T-helper 17 cell (primary cell): ENCODE measurements at places on chromosomes 12 and 14.

GRCh38 chr14:70186900-70187451, 1.8 kb downstream of the SLC8A3 start:
- no peak for DNase-seq

GRCh38 chr12:80721326-80721725, 4.6 kb downstream of the MYF5 start:
- DNase-seq = no peak

- DNase-seq = no peak
Observed at GRCh38 chr12:4032924-4033615, 159.9 kb upstream of the PARP11 start.

- no peak for DNase-seq
Observed at GRCh38 chr12:101981868-101982267, 79.9 kb downstream of the WASHC3 start.

- no peak for DNase-seq
Observed at GRCh38 chr12:49232940-49233841, 31.7 kb upstream of the TUBA1C start.

DNA sequence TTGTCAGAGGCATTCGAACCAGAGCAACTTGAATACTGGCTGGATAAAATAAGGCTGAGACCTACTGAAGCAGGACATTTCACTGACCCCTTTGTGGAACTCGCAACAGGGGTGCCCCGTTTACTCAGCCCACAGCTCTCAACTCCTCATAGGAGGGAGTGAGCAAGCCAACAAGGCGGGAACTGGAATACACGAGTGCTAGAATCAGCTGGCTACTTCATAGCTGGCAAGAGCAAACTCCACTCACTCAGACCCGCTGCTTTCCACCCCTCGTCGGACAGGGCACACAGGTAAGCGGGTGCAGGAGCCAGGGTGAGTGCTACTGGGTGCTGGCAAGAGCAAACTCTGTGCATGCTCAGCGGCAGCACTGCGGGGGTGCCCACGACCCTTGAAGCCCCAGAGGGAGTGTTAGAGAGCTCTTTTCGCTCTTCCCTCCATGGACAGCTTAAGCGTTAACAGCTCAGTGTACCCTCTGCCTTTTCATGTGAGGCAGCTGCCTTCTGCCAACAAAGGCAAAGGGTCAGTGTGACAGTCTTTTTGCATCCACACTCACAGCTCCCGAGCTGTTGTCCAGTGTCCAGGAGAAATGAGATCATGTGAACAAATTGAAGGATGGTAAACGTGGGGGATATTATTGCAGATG, 15.7 kb downstream of the CAPZA3 start:
- DNase-seq = no peak

DNA sequence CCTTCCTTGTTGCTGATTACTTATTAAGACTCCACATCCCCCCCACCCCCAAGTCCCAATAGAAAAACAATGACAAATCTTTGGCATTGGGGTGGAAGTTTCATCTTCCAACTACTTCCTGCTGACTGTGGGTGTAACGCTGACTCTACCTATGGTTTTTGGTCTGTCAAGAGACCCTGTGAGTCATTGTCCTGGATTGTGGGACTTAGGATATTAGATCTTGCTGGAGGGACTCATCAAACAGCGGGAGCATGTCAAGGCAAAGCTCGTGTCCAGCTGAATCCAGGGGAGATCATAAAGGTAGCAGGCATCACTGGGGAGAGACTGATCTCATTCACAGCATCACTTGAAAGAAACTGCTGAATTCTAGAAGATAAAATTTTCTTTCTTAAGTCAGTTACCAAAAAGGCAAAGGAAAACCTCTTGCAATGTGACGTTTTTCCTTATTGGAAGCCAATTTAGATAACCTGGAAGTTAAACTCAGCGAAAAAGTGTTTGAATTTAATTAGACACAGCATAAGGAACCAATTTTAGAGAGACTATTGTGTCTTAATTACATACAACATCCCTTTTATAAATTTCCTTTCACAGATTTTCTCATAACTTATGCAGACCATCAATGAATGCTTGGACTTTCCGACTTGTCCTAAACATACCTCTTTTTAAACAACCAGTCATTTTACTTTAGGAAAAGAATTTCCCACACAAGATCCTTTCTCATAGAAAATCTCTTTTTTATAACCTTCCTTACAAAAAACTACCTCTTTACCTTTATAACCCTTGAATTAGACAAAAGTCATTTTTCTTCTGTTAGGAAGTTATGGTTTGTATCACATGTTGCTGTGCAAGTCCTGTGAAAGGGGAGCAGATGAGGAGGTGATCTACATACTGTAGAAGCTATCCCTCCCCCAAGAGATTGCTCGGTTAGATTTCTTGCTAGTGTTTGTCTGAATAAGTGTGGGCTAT, 94.6 kb upstream of the SCAF11 start:
- DNase-seq = no peak

- no peak for DNase-seq
Observed at GRCh38 chr12:132137483-132138125, 6.5 kb downstream of the DDX51 start.

- DNase-seq = no peak
Observed at GRCh38 chr14:94636744-94637412, 24.7 kb downstream of the SERPINA3 start.

- DNase-seq = no peak
Observed at GRCh38 chr14:24051176-24051788, 527 bp upstream of the CARMIL3 start.

- no peak for DNase-seq
Observed at GRCh38 chr12:7806863-7807487, 17.8 kb downstream of the NANOG start.

- no peak for DNase-seq
Observed at GRCh38 chr12:124390442-124391097, 95.7 kb downstream of the RFLNA start.

GRCh38 chr12:77549383-77550128, 281.1 kb upstream of the NAV3 start:
- DNase-seq = no peak

DNA sequence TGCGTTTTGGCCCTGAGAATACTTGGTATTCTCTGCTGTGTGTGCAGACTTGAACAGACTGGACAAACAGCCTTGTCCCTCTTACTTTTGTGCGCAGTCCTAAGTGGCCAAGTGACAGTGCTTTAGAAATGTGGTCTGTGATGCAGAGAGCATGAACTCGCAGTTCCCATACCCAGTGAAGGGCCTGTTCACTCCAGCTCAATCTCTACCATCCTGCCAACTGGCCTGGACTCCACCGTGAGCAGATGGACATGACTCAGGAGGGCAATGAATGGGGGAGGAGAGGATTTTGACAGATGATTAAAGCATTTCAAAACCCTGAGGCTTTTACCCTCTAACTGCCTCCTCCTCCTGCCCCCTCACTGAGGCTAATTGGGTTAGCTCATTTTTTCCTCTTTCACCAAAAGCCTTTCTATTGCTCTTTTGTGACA, 62.5 kb upstream of the PYGL start:
- no peak for DNase-seq

GRCh38 chr14:99468081-99468480, 12.6 kb downstream of the SETD3 start:
- no peak for DNase-seq

GRCh38 chr12:114682785-114683708, 928 bp downstream of the TBX3 start:
- no peak for DNase-seq

GRCh38 chr14:33348510-33348909, 409.8 kb downstream of the NPAS3 start:
- no peak for DNase-seq

DNA sequence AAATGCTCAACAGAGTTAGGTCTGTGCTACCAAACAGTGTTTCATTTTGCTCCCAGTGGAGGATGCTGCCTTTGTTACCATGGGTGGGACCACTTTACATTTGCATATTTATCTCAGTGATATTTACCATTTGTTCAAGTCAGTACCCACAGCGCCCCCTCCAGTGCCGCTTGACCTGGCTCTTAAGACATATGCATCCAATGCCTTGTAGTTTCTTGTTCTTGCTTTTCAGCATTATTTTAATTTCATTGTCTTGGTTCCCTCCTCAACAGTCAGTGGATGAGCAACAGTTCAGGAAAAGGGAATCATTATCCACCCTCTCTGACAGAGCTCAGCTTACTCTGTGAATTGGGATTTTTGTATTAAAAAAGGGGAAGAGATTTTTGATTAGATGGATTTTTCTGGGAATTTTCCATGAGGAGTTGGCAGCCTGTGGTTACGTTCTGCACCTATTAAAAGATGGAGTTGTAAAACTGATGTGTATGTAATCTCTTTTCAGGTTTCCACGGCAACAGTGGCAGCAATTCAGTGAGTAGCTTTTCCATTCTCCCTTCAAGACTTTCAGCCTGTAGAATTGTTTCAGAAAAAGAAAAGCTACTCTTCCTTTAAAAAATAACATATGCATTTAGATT, 240.5 kb upstream of the DAAM1 start:
- no peak for DNase-seq

DNA sequence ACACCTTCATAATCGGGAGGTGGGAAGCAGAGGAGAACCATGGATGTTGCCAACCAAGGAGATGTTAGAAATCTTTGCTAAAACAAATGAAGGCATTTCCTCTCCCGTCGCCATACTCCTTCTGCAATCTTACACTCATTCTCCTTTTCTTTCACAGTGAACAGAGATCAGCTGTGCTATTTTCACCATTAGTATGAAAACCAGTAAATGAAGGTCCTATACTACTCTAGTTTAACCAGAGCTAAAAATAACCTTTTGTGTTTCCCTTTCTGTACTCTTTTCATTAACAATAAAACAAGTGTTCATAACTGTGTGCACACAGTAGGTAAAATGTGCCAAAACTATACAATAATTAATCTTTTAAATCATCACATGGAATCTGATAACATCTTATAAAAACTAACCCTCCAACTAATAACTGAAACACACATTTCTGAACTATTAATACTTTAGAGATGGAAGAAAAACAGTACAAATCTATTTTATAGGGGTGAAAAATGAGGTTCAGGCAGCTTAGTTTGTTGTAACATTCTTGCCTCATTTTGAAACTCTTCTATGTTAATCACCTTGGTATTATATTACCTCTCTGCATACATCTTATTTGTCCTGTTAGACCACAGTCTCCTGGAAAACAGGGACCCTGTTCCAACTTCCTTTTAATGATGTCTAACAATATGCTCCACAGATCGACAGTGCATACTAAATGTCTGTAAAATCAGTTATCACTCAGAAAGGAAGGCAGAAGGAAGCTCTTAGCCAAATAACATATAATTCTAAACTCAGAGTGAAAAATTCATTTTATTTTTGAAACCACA, 69.5 kb downstream of the SPPL3 start:
- no peak for DNase-seq
